Activated CD8-positive, alpha-beta T cell treated with anti-CD3 and anti-CD28 coated beads, Interleukin-2, amount 10 ng/mL, durations not matched to agents 7 days and 5 days (primary cell): ENCODE measurements at places on chromosomes 16 and 17. TPM values are rescaled to one million over a fixed set of nuclear protein-coding genes. Genes with fewer than 3 reads are reported as not detected.

DNA sequence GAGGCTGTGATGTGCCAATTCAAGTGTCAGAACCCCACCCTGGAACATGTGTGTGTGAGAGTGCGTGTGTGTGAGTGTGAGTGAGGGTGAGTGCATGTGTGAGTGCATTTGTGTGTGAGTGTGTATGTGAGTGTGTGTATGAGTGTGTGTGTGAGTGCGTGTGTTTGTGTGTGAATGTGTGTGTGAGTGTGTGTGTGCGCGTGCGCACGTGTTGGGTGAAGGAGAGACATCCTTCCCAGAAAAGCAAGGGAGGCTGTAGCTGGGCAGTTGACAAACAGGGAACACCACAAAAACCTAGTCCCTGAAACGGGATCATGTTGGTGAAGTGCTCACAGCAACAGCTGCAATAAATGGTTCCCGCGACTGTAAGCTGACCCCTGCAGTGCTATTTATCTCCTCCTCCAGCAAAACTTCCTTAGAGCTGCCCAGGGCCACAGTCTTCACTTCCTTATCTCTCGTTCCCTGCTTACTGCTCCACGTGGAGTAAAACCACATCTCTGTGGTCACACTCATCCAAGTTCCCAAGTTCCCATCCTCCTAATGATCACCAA, 40.1 kb upstream of the RPL38 start:
- DNase-seq, result no peak

DNA sequence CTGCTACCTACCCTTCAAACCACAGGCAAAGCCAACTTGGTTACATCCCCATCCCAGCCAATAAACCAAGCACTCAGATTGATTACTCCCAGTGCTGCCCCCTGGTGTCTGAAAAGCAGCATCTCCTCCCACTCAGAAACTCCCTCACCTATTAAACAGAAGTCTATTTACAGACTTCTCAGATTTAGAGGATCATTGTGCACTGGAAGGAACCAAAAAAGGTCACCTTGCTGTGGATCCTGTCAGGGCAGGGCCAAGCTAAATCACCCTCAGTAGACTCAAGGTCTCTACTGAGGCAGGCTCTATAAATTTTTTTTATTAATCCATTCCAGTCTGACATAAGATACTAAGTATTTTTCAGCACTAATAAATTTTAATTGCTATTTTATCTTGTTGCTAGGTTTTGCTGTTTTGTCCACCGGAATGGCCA, 17.6 kb downstream of the HIGD1B start:
- peak; percentile 84 for DNase-seq

DNA sequence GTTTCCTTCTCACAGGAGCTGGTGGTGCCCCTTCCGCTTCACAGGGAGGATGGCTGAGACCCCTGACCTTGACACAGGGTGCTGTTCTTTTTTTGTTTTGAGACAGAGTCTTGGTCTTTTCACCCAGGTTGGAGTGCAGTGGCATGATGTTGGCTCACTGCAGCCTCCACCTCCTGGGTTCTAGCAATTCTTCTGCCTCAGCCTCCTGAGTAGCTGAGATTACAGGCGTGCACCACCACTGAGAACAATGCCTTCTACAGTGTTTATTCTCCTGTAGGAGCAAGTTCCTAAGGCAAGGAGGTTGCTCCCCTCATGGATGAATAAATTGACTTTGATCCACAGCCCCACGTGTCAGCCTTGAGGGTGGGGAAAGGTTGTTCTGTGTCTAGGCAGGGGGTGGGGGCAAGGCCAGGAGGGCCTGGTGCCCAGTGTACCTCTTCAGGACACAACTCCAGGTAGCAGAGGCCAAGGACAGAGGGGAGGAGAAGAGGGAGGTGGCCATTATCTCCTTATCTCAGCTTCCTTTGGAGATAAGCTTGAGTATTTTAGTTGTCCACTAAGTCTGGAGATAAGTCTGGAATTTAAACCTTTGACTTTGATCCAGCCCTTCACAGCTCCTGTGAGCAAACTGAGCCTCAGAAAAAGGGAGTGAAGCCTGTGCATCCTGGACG, 159.4 kb downstream of the SEC14L1 start:
- DNase-seq, result no peak

- DNase-seq, result no peak
Observed at GRCh38 chr16:51971184-51971583, 575.8 kb downstream of the TOX3 start.

The KRT36 gene
- not detected for total RNA-seq
